ENCODE measurements at places on chromosomes 4 and X. TPM values are rescaled to one million over a fixed set of nuclear protein-coding genes. Genes with fewer than 3 reads are reported as not detected.

DNA sequence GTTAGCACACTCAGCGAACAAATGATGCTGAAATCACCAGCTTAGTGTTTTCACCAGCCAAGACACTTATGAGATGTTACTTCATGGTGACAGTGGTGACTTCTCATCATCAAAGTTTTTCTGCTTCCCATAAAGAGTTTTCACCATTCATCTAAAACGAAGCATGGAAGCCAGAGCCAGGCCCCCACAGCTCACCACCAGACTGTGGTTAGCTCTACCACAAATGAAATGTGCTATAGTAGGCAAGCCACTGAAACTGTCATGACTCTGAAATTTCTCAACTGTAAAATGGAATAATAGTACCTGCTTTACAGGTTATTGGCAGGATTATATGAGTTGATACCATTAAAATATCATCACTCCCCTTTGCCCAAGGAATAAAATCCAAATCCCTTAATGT, 56.4 kb upstream of the HHIP start:
- DNase-seq = no peak

GRCh38 chr4:159767406-159767805, 664.5 kb downstream of the RAPGEF2 start:
- no peak for DNase-seq

The AFAP1 gene
- total RNA-seq = 8.7 TPM

- DNase-seq = no peak
These were observed 156.3 kb upstream of the RAI2 start for GRCh38 chrX:18017411-18017810.

The SORCS2 gene
- 6.9 TPM for total RNA-seq

The FRMPD3 gene
- total RNA-seq = 0.05 TPM

DNA sequence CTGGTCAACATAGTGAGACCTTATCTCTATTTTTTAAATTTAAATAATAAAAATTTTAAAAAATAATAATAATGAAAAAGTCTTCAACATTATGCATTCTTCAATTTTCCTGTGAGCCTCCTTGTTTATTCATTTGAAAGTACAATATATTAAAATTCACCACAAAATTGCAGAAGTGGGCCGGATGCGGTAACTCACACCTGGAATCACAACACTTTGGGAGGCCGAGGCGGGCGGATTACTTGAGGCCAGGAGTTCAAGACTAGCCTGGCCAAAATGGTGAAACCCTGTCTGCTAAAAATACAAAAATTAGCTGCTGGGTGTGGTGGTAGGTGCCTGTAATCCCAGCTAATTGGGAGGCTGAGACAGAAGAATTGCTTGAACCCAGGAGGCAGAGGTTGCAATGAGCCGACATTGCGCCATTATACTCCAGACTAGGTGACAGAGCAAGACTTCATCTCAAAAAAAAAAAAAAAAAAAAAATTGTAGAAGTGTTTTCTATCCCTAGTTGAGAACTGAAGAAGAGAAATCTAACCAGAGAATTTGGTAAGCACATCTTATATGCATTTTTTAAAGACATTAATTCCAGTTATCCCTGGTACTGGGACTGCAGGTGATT, 56.9 kb downstream of the RBM47 start:
- no peak for DNase-seq

The PGM2 gene
- total RNA-seq = 9.5 TPM

GRCh38 chr4:153790500-153790865, 1.6 kb upstream of the SFRP2 start:
- no peak for DNase-seq

DNA sequence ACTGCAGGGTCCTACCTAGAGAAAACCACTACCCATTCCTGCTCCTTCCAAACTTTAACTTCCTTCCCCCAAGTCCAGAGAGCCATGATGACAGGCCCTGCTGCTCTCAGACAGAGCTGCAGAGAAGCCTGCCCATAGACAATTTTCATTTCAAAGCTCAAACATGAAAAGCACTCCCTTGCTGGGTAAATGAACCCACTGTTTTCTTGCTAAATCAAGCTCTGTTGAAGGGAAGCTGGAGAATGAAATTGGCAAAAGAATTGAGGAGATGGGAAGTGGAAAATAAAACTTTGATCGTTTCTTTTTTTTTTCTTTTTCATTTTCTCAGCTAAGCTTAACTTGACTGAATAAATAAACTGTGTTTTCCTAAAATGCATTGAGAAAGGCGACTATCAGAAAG, 331.1 kb upstream of the CPEB2 start:
- no peak for DNase-seq

The SMIM10L2A gene
- total RNA-seq = 0.97 TPM

DNA sequence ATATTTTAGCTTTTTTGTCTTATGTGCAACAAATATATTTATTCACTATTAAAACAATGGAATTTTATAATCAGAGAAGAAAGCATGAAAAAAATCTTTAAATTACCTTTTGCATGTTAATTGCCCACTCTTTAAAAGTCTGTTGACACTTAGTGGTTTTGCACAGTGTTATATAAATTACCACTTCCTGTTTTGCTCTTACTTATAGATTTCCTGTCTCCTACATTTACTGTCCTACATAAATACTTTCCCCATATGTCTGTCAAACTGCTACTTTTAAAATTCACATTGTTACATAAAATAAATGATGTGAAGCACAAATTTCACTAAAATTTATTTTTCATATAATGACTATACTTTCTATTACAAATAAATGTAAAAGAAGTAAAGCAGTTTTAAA, 161.1 kb upstream of the NDST4 start:
- no peak for DNase-seq

DNA sequence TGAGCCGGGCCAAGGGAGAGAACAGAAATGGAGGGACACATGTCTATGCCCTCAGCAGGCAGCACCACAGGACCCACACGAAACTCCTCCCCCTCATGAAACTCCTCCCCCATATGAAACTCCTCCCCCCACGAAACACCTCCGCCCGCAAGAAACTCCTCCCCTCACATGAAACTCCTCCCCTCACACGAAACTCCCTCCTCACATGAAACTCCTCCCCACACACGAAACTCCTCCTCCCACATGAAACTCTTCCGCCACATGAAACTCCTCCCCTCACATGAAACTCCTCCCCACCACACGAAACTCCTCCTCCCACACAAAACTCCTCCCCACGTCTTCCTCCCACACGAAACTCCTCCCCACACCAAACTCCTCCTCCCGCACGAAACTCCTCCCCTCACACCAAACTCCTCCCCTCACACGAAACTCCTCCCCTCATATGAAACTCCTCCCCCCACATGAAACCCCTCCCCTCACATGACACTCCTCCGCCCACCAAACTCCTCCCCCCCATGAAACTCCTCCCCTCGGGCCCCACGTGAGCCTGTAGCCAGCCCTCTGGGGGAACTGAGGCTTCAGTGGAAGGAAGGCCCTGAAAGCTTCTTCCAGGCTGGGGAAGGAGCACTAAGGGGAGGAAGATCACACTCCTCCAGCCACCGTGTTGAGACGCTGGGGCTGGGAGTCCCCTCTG, 15.2 kb downstream of the ADRA2C start:
- no peak for DNase-seq

The XAGE5 gene
- total RNA-seq = not detected

DNA sequence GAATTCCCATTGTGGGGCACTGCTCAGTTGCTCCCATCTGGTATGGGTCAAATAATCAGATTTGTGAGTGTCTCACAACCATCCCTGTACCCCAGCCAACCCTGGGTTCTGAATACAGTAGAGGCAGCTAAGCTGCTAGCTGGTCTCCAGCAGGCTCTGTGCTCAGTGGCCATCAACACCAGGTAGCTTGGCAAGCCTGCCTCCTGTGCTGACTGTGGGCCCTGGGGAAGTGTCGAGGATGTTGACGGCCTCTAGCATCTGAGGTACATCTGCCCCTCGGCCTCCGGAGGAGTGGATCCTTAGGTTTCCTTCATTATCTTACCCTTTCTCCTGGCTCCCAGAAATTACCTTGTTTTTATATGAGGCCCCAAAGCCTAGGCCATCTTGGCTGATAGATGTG, 13.3 kb downstream of the RNF4 start:
- DNase-seq = no peak

The DNAAF6 gene
- total RNA-seq = not detected

DNA sequence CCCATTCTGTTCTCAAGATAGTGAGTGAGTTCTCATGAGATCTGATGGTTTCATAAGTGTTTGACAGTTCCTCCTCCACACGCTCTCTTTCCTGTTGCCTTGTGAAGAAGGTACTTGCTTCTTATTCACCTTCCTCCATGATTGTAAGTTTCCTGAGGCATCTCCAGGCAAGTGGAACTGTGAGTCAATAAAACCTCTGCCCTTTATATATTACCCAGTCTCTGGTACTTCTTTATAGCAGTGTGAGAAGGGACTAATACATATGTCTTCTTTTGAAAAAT, 58.4 kb downstream of the CFAP299 start:
- no peak for DNase-seq

The SLITRK4 gene
- 22.1 TPM for total RNA-seq

- no peak for DNase-seq
These were observed 28.6 kb upstream of the PDE5A start for GRCh38 chr4:119657111-119657611.

The CT83 gene
- total RNA-seq = not detected

DNA sequence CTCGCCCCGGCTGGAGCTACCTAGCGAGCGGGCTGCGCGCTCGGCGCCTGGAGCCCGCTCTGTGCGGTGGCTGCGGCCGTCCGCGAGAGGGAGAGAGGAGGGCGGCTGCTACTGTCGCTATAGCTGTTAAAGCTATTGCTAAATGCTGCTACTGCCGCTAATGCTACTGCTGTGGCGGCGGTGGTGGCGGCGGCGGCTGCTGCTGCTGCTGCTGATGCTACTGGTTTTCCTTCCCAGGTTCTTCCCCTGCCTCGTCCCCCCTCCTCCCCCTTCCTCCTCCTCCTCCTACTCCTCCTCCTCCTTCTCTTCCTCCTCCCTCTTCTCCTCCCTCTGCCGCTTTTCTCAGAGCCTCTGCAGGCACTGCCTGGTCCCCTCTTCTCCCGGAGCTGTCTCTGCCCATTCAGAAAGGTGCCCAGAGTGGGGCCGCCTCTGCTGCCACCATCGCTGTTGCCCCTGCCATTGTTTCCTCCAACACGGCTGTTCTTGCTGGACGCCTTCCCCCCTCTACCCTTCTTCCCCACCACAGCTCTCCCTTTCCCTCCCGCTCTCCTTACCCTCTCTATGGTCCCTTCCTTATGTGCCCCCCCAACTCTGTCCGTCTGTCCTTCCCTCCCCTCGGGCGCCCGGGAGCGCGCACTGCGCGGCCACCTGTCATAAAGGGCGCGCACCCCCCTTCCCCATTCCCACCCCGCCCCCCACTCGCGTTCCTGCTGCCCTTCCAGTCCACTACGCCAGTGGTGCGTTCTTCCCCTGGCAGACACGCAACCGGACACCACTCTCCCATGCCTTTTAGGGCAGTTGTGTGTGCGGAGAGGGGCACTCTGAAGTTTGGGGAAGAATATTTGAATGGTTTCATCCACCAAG, at the start of gene NEXMIF:
NEXMIF (minus strand) TSS at position 228 of the 864 bp plus-strand sequence.
- DNase-seq = no peak

The XG gene
- 2.6 TPM for total RNA-seq

The CCKAR gene
- total RNA-seq = not detected

The PYURF gene
- 50.8 TPM for total RNA-seq

The CHM gene
- total RNA-seq = 11.2 TPM

The GABRG1 gene
- total RNA-seq = not detected

DNA sequence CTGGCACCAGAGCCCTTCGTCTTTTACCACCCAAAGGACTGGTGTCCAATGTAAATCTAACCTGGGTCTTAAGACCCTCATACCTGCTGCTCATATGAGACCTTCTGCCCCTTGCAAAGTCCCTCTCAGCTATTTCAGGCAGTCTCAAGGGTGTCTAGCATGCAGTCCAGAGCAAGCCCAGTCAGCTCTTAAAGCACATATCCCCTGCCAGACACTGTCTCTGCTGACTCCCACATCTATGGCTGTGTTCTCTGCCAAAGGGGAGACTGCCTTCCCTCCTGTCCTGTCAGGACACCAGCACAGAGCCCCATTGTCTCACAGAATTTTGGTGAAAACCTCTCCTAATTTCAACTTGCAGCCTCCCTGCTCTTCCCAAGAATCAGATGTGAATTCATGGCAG, 118.5 kb downstream of the PARM1 start:
- no peak for DNase-seq

The SMIM31 gene
- not detected for total RNA-seq

- peak; percentile 57 for DNase-seq
These were observed 1.1 kb downstream of the PDE6B start for GRCh38 chr4:626201-627091.

The GPR34 gene
- total RNA-seq = 2.0 TPM

GRCh38 chr4:121485190-121485804, 104.5 kb upstream of the QRFPR start:
- no peak for DNase-seq

The SPANXA2 gene
- total RNA-seq = not detected

- no peak for DNase-seq
These were observed 39.1 kb downstream of the NHS start for GRCh38 chrX:17414027-17414658.

DNA sequence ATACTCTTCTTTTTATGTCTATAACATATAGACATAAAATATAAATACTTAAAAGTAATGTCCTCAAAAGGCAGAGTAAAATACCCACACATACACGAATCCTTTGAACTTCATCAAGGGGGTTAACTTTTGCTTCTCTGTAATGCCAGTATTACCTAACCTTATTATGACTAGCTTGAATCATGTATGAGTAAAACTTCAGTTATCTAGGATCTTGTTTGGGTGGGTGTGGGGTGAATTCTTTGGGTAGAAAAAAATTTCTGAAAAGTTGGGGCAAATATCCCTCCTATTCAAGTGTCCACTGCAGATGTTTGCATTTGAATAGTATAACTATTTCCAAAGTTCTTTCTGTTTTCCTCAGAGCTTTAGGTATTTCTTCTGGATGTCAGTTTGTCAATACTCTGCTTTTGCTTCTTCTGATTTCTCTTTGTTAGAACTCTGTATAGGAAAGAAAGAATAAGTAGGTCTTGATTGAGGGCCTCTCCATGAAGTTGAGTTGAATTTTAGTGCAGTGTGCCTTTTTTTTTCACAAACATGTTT, 173.8 kb downstream of the ADGRL3 start:
- DNase-seq = no peak

The SOWAHB gene
- total RNA-seq = 0.08 TPM

DNA sequence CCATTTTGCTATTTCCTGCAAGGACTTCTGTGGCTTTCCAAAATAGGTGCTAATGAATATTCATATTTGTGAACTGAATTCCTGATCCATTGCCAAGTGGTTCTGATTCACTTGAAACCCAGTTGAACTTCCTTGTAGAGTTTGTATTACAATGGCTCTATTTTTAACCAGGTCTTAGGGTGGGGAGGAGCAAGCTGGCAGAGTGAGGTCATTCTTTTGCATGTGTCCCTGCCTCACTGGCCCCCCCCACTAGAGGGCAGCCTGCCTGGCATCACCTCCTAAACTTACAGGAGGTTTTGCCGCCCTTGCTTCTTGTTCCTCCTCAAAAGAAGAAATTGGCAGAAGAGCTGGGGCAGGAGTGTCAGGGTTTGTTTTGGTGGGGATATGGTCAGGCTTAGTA, 10.5 kb downstream of the PTTG2 start:
- peak; percentile 92 for DNase-seq

GRCh38 chr4:22389240-22389870, 126.5 kb downstream of the ADGRA3 start:
- no peak for DNase-seq
